NK-92 treated with Interleukin-12 subunit alpha and Interleukin-12 subunit beta, amount 100 ng/mL, for 24 hours (cell line): ENCODE measurements at places on chromosomes 16 and 17.
A peak's percentile ranks its signal among the peaks of the same experiment; 100 is the strongest.

DNA sequence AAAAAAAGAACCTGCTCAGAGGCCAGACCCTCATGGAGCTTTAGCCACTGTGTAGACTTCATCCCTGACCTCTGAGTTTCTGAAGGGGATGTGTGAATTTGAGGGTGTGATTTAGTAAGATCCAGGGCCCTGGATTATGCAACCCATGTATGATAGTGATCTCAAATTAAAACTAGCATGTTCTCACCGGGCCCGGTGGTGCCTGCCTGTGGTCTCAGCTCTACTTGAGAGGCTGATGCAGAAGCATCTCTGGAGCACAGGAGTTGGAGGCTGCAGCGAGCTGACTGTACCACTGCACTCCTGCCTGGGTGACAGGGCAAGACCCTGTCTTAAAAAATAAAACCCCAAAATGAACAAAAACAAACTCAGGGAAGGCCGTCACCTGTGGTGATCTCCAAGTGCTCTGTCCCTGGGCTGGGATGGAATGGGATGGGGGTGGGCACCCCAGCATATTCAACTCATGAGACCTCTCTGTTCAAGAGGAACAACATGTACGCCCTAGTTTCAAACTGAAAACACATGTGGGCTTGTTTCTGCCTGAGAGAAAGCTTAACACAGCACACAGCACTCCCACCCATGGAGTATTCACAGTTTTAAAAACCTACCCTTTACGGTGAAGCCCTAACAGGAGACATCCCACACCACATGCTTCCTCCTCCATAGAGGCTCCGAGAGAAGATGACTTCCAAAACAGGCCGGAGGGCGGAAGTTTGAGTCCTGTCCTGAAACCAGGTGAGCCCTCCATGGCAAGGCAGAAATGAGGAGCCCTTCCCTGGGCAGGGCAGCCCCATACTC lies 30.1 kb downstream of the GNPTG start:
- no peak for DNase-seq

DNA sequence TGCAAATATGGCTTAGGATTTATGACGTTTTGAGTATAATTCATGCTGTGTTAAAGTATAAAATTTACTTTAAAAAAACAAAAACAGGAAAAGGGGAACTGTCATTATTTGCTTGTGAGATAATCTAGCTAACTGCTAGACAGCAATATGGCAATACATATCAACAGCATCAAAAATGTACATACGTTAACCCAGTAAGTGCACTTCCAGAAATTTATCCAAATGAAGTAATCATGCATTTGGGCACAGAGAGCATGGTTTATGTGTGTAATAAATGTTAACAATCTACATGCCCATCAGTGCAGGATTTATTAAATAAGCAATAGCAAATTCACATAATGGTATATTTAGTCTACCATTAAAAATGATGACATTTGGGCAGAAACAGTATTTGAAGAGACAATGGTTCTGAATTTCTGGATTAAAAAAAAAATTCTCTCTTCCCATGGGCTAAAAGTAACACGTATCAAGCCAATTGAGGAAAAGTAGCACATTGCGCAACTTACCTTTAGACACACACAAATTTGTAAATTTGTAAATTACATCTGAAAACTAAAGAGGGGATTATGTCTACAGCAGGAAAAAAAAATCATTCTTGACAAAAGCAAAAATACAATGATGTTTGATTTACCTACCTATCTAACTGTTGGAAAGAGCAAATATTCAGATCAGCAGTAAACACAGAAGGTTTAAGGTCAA lies 80.2 kb downstream of the CACNG1 start:
- DNase-seq, result no peak

DNA sequence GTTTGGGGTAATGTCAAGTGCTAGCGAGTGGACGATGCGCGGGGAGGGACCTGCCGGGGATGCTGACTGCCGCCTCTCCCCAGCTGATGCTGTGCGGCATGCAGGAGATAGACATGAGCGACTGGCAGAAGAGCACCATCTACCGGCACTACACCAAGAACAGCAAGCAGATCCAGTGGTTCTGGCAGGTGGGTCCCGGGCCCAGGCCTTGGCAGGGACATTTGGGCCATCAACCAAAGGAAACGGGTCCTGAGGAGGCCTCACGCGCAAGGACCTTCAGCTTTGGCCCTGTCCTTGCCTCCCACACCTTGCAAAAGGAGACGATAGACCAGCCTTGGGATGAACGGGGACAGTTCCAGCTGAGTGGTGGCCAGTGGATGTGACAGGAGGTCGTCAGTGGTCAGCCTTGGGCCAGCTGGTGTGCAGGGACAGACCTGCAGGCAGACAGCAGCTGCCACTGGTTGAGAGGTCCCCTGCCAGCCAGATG lies 13.6 kb upstream of the CLEC18A start:
- no peak for DNase-seq

GRCh38 chr17:49235896-49236295 lies 5.3 kb upstream of the PHOSPHO1 start:
- no peak for DNase-seq

GRCh38 chr17:6135236-6135635 lies 65.1 kb downstream of the WSCD1 start:
- DNase-seq, result no peak

GRCh38 chr17:17515934-17516930 lies 20.0 kb upstream of the RASD1 start:
- DNase-seq, result no peak

DNA sequence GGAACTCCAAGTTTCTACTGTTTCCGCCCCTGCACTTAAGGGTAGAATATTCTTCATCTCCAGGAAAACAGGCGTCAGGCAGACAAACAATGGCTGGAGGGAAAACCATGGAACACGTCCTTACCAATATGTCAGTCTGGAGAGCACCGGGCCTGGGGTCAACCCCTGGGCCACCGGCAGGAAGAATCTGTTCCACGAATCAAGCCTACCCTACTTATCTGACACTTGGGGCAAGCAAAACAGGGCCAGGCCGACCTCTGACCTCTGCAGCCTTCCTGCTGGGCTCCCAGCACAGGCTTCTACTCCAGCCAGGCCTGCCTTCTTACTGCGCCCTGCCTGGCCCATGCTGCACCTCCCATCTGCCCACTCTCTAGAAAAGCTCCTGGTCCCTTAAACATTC lies 10.1 kb downstream of the VAC14 start:
- DNase-seq, result no peak

GRCh38 chr17:21191698-21192097 lies 22.3 kb downstream of the TMEM11 start:
- no peak for DNase-seq

- no peak for DNase-seq
These were observed 6.5 kb upstream of the PRR29 start for GRCh38 chr17:63991611-63992010.

GRCh38 chr16:67326472-67327309 lies at the start of the genes KCTD19 and LRRC36:
Gene KCTD19 (minus strand): TSS chr16:67326741. CDS start chr16:67326707, 34 bp downstream.
Gene LRRC36 (plus strand): TSS chr16:67326815. CDS start chr16:67326863, 48 bp downstream.
- no peak for DNase-seq

GRCh38 chr17:36730857-36731490 lies 129.6 kb downstream of the MRM1 start:
- DNase-seq, result no peak

DNA sequence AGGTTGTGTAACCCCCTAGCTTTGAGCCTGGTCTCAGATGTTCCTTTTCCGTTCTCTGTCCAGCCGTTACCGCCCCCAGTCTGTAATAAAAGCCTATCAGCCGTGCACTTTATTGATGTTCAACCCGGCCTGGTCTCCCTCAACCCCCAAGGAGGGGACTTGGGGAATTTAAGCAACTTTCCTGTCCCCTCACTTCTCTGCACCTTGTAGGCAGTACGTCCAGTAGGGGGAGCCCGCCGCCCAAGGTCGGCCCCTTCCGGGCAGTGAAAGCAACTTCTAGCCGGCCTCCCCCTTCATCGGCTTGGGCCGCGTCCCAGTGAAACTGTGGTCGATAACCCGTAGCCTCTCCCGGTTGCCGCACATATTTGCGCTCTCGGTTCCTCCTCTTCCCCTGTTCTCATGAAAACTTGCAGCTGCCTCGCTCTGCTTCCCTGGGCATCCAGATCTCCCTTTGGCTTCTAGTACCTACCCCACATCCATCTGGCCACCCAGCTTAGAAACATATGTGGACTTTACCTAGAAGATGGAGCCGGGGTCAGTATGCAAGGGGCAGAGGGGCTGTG lies 7.9 kb downstream of the PNPO start:
- peak; percentile 78 for DNase-seq

DNA sequence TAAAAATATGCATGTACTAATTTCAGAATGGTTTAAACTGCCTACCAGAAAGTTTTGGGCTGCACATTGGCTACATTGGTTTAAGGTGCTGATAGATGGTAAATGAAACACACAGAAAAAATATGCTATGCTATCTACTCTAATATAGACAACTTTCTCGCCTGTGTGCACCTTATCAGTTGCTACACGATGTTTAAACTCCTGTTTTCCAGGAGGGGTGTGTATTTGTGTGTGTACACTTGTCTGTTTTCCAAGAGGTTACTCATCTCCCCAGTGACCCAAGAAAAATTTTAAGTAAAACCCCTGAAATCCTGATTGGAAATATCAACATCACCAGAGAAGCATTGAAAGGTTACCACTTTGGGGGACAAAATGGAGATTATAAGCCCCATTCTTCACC lies 21.6 kb upstream of the PSMC5 start:
- no peak for DNase-seq

GRCh38 chr17:788551-788950 lies 6.4 kb downstream of the MRM3 start:
- DNase-seq, result no peak

DNA sequence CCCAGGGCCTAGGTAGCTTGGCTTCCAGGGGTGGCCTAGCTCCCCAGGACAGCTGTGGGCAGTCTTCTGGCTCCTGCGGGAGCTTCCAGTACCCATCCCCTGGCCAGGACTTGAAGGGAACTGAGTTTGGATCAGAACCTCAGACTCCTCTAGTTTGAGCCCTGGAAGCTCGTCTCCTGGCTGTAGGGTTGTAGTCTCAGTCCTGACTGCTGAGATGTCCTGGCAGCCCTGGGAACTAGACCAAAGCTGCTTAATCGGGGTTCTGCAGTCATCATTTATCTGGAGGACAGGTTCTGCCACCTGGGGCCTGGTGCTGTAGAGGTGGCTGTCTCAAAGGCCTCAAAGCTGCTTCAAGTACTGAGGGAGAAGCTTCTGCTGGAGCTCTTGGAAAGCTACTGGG lies 163.7 kb downstream of the WSCD1 start:
- no peak for DNase-seq

DNA sequence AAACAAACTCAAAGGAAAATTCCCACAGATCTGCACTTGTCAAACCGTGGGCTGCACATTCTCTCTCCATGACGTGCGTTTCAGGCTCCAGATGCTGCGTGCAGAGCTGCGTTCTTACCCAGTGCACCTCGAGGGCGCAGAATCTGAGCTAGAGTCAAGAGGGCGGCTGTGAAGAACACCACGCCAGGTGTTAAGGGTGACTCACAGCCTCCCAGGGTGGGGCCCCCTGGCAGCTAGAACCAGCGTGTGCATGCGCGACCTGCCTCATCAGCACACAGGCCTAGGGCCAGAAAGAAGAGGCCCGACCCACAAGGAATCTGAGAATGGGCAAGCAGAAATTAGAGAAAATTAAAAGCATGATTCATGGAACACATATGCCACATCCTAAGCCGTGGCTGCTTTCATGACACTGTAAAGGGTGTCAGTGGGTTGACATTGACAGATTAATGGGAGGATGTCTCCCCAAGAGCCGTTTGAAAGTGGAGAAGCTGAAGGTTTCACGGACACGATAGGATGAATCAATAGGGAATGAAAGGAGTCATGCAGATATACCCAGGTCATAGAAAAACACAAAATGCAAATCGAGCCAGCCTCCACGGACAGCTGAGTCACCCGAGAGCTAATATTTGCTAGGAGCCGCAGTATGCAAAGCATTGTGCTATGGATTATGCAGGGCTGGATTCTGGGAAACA lies 29.0 kb downstream of the MARCHF10 start:
- DNase-seq, result no peak

- DNase-seq, result no peak
These were observed 32.6 kb downstream of the COPZ2 start for GRCh38 chr17:48004983-48005382.

DNA sequence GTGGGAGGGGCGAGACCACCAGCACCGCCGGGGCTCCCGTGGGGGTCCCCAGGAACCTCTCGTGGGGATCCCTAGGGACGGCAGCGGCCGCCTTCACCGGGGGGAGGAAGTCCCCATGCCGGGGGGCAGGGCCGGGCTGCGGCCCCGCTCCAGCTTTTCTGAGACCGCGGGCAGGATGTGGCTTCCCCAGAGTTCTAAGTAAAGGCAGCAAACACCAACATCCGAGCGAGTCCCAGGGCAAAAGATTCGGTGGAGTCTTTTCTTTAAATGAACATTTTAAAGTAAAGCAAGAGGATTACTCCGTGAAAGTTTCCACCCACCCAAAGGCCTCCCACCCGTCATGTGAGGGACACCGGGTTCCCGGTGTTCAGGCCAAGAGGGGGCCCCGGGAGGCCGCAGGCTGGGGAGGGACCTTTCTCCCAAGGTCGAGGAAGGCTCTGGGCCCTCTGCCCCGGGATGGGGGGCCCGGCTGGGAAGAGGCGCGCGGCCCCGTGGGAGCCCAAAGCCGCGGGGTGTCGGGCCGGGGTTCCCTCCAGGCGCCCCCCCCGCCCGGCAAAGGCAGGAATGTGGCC lies 137.2 kb upstream of the RPH3AL start:
- DNase-seq, result no peak
